ENCODE measurements at places on chromosomes 12 and 14.

- DNase-seq = peak; percentile 64
Measured at GRCh38 chr12:26651566-26652188, 181.3 kb downstream of the ITPR2 start.

- no peak for DNase-seq
Measured at GRCh38 chr12:85630851-85631250, 205.4 kb downstream of the RASSF9 start.

DNA sequence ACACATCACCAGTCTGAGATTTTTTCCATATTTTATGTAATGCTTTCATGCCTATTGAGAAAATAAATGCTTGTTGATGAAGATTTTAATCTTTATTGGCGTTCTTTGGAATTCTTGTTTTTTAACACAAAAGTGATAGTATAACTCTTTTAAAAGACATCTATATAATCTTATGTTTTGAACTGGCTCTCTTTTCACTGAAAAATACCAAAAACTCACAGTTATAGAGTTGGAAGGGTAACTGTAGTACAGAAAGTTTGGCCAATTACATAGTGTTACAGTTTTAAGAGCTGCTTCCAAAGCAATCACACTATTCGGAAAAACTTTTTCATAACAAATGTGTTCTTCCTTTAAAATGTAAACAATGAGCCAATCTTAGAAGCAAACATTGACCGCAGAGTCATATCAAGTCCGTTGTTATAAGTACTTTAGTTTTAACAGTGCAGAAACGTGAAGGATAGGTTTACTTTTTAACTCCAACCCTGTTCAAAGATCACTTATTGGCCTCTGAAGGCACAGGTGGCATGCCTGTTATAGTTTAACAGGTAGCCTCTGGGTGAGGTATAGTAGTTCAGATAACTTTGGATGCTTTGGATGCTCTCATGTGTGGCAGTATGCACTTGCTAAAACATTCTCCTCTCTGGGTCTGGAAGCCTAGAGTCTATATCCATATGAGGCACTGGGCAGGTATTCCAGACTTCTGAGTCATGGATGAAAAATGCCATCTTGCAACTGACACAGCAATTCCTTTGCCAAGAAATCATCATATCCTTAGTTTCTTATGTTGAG, 12.1 kb upstream of the NTN4 start:
- DNase-seq = no peak

- DNase-seq = no peak
Measured at GRCh38 chr14:20516921-20517320, 11.6 kb downstream of the RNASE10 start.

DNA sequence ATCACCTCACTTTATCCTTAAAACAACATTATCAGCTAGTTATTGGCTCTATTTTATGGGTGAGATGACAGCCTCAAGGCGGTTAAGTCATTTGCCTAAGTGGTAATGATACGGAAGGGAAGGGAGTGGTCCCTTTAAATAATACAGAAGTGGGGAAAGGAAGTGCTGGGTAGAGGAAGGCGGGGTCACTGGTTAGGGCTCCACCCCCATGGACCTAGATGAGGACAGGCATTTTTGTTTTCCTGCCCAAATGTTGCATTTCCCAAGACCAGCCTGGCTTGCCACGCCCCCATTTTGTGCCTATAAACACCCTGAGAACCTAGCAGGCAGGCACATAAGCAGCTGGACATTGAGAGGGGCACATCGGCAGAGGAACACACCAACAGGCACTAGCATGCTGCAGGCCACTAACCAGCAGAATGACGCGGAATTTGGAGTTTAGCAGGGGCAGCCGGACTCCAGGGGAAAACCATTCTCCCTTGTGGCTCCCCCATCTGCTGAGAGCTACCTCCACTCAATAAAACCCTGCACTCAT, 100.9 kb downstream of the EPS8 start:
- no peak for DNase-seq

DNA sequence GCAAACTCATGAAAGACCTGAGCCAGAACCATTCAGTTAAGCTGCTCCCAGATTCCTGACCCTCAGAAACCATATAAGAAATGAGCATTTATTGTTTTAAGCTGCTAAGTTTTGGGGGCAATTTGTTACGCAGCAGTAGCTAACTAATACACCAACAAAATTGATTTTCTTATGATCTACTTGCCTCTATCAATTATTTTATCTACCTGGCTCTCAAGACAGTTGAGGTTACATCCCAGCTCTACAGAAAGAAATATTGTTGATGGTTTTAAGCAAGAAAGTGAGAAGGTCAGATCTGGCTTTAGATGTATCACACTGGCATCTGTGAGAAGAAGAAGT, 103.1 kb upstream of the MDM1 start:
- DNase-seq = no peak

DNA sequence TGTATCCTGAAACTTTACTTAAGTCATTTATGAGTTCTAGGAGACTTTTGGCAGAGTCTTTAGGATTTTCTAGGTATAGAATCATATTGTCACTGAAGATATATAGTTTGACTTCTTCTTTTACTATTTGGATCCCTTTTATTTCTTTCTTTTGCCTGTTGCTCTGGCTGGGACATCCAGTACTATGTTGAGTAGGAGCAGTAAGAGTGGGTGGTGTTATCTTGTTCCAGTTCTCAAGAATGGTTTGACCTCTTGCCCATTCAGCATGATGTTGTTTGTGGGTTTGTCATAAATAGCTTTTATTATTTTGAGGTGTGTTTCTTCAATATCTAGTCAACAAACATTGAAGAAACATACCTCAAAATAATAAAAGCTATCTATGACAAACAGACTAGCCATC, 35.0 kb downstream of the LIN7A start:
- no peak for DNase-seq

All from progenitor cell of endocrine pancreas (in vitro differentiated cells).